Hematopoietic multipotent progenitor cell (in vitro differentiated cells): ENCODE measurements at places on chromosomes 3 and 15.

- no peak for DNase-seq
Measured at GRCh38 chr15:91940496-91941381, 87.2 kb downstream of the SLCO3A1 start.

DNA sequence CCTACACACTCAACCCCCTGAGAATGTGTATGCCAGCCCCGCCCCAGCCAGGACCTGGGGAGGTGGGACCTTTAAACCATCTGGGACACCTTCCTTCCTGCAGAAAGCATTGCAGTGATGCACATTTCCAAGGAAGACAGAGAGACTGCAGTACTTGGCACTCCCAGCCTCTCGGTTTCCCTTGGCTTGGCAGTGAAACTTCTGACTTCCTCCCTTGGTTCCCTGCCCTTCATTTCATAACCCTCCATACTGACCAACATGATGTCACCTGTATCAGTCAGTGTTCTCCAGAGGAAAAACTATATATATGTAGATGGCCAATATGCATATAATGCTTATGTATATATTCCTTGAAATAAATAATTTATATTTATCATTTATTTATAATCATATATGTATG, 103.2 kb downstream of the SST start:
- DNase-seq, result no peak

- no peak for DNase-seq
Measured at GRCh38 chr3:113602256-113602655, 69.9 kb downstream of the SIDT1 start.

GRCh38 chr15:88613074-88613944, 7.8 kb upstream of the AEN start:
- DNase-seq, result no peak

DNA sequence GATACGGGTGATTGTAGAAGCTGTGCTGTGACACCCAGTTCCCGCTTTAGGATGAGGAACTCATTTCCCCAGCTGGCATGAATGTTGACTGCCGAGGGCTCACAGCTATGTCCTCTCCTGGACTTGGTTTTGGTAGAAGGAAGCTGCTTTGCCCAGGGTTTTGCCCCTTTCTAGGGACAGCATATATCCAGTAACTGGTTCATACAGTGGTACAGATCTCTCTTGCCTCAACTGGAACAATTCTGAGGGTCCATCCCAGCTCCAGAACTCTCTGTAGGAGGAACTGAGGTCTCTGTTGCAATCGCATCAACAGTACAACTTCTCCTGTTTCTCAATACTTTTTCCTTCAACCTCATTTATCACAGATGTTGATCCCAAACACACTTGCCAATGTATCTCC, 54.5 kb upstream of the FNDC3B start:
- DNase-seq, result no peak

DNA sequence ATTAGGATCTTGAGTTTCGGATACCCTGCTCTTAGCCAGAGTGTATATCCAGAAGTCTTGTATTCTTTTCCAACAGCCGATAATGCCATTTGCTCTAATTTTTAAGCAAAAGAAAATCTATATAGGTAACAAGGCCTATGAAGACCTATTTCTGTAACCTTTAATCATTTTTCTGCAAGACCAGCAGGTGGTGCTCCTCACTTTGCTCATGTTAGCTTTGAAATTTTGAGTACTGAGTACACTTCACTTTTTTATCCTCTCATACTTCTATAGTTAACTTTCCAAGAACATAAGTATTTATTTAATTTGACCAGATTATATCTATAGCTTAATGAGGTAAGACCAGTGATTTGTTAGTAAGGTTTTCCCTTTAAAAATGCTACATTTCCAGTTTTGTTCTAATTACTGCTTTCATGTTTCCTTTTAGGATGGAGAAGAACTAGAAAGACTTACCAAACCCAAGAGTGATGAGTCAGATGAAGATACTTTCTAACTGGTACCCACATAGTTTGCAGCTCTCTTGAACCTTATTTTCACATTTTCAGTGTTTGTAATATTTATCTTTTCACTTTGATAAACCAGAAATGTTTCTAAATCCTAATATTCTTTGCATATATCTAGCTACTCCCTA, 20.5 kb downstream of the SLC35A5 start:
- no peak for DNase-seq

GRCh38 chr3:157381606-157382005, 55.0 kb upstream of the PTX3 start:
- no peak for DNase-seq

GRCh38 chr3:179045719-179046402, 25.7 kb downstream of the ZMAT3 start:
- DNase-seq, result no peak
